LHCN-M2 (cell line): ENCODE measurements at places on chromosomes 2 and 18. TPM values are rescaled to one million over a fixed set of nuclear protein-coding genes. Genes with fewer than 3 reads are reported as not detected.

CEBPZOS gene
- total RNA-seq: 23.4 and 27.8 TPM in 2 replicates

RIT2 gene
- not detected in 2 replicates for total RNA-seq

CNGA3 gene
- total RNA-seq: 0.23 and 0.58 TPM in 2 replicates

SLC1A4 gene
- 2.8 and 4.0 TPM in 2 replicates for total RNA-seq

C1QL2 gene
- total RNA-seq: not detected in 2 replicates

DNA sequence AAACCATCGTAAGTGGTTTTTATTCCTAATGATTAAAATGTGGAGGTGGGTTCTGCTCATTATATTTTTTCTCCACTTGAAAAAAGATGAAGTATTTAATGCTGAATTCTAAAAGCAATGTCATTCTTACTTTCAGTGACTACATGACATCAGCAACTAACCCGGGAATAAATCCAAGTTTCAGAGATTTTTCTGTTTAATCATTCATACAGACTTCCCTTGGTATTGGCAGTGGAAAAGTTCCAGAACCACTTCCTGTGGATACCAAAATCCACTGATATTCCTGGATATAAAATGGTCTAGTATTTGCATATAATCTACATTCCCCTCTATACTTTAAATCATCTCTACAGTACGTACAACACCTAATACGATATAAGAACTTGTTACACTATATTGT, 128.6 kb downstream of the ZNF532 start:
- peak; percentile 86 for DNase-seq

GRCh38 chr2:205428811-205429210, 253.5 kb upstream of the NRP2 start:
- DNase-seq: no peak

- DNase-seq: no peak
These were observed 433.6 kb downstream of the LPIN1 start for GRCh38 chr2:12180031-12180430.

- peak; percentile 69 for DNase-seq
These were observed 413.6 kb downstream of the THSD7B start for GRCh38 chr2:137178951-137179377.

DNA sequence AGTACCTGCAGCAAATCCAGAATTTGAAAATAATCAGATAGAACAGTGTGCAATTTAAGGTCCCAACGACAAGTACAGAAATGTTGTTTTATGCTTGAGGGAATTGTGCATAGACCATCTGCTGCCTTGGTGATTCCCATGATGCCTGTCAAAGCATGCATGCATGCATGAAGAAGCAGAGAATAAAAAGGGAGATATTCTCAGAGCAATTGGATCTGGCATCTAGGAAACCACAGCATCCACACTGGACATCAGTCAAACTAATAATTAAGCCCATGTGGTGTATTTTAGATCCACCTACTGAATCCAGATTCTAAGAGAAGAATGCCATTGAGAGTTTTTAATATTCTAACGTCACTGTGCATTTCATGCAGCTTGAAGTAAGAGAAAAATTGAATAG, 361.2 kb downstream of the FSIP2 start:
- no peak for DNase-seq

DNA sequence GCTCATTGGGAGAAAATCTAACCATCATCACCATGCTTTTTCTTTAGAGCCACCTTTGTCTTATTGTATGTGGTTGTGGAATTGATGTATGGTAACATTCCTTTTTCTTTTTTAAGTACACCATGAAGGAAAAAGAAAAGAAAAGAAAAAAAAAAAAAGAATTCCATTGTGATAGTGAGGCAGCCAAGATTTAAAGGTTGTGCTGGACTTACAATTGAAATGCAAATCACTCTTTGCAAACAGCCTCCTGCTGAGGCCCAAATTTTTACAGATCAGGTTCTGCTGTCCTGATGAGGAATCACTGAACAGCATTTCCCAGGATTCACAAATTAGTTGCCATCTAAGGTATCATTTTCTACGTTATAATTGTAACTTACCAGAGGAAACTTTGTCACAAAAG, 1101.0 kb upstream of the FANCL start:
- DNase-seq: no peak

DNA sequence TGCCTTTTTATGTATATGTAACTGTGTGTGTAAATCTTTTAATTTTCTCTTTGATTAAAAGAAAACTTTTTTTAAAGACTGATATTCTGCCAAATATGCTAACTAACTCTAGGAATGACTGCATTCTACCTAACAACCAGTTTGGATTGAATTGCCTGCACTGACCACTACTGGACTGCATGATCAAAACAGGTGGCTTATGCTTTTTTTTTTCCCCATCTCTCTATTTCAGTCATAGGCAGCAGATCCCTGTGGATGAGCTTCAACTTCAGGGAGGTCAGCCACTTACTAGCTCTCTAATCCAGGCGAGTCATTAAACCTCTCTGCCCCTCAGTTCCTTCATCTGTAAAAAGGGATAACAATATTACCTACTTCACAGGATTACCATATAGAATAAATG, 138.6 kb upstream of the SERTAD2 start:
- DNase-seq: peak; percentile 71

DNA sequence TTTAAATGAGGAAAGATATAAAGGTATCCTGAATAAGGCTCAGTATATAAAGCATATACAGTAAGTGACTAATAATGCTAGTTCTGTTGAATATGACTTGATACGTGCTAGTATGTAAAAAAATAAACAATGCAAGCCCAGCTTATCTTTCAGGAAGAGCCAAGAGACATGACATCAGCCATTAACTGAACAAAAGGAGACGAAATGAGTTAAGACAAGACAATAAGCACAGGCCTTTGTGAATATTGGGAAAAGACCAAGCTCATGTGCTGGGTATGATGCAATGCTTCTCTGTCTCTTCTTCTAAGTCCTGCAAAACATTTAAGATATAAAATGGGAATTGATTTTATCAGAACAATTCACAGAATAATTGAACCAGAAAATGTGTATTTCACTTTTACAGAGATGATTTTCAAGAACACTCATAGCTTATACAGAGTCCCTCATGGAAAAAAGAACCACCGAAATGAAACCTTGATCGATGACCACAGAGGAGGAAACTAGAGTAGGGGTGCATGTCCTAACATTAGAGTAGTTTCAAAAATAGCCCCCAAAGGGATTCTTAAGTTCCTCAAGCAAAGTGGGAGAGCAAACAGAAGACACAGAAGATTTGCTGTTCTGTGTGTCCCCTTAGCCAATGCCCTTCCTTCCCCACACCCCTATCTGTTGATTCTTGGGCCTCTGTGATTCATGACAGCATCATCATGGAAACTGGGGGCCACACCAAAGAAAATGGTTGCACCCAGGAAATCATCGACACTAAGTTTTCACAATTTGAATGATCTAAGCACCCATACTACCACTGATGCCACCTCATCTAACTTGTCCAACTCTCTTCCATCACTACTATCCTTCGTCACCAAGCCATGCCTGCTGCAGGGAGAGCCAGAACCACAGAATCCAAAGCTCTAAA, 68.0 kb upstream of the CRIM1 start:
- no peak for DNase-seq
